ENCODE measurements at places on chromosomes 2 and 18.

GRCh38 chr18:46009125-46009840, 42.2 kb upstream of the EPG5 start:
- DNase-seq = no peak

GRCh38 chr2:58680755-58681310, 439.7 kb upstream of the FANCL start:
- DNase-seq = no peak

GRCh38 chr2:172364261-172364660, 63.1 kb upstream of the ITGA6 start:
- no peak for DNase-seq

DNA sequence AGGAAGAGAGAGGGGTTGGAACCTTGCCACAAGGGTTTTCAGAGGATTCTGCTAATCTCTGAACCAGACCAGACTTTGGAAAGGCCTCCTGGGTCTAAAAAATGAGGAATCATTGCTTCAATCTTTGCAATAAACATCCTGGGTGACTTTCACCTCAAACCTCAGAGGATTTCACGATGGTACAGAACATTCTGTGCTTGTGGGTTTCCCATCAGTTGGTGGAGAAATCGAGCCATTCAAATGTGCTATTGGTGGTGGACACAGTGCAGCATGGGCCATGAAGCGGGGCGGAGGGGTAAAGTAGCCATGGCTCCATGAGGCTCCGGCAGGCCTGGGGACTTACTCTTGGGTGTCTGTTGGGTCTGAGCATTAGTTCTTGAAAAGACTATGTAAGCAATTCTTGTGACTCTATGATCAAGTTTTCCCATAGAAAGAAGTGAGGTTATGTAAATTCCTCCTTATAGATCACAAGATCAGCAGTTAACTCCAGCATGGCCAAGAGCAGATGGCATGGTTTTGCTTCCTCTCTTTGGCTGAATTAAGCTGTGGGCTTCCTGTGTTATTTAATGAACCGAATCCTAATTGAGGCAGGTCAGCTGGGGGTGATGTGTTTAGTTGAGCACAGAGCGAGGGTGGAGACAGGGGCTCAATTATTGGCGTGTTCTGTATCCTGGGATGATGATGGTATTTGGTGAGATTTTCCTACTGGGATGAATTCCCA, 1.9 kb upstream of the IL1R2 start:
- no peak for DNase-seq

DNA sequence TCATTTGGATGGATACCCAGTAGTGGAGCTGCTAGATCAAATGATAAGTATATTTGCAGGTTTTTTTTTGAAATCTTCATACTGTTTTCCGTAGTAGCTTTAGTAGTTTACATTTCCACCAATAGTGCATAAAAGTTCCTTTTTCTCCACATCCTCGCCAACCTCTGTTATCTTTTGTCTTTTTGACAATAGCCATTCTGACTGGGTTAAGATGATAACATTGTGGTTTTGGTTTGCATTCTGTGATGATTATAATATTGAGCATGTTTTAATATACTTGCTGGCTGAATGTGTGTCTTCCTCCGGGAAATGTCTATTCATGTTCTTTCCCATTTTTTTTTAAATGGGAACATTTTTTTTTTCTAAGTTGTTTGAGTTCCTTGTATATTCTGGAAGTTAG, 260.0 kb downstream of the GULP1 start:
- DNase-seq = no peak

DNA sequence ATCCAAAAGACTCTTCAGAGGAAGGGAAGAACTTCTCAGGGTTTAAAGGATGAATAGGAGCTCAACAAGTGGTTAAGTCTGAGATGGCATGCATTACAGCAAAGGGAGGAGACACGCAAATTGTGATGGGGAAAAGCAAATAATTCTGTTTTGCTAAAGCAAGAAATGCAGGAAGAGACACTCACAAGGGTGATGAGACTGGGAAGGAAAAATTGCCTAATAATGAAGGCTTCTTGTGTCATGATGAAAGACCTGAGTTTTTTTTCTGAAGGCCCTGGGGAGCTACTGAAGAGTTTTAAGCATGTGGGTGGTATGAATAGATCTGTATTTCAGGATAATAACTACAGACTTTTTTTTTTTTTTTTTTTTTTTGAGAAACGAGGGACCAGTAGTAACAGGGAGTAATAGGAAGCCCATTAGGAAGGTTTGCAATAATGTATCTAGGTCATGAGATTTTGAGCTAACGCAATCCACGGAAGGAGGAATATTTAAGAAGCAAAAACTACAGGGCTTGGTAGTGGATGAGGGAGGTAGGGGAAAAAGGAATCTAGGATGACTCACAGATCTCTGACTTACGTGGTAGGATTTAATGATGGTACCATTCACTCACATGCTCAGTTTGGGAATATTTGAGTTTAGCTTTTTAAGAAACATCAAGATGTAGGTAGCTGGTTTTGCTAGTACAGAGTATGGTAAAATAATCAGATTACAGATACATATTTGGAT, 16.0 kb upstream of the SERPINB3 start:
- DNase-seq = no peak

DNA sequence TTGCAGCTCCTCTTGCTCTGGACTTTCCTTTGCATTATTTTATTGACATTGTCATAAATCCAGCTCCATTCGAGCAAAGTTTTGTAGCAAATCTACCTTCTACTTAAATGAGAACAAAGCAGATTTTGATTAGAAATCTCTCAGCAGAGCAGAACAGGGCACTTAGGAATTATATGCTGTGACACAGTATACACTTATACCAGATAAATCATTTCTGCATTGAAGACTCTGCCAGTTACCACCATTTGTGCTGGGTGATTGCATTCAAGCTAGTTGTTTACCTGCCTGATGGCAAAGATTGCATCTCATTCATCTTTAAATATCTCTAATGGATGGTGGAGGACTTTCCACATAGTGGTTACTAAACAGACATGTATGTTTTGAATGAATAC, 441.7 kb upstream of the HNMT start:
- no peak for DNase-seq

- no peak for DNase-seq
Measured at GRCh38 chr2:212227755-212228154, 310.8 kb downstream of the ERBB4 start.

GRCh38 chr2:64985447-64985846, 3.8 kb upstream of the SLC1A4 start:
- no peak for DNase-seq

- no peak for DNase-seq
Measured at GRCh38 chr2:16218625-16219024, 278.3 kb downstream of the MYCN start.

GRCh38 chr2:28089486-28089885, 199.0 kb downstream of the BABAM2 start:
- DNase-seq = no peak

GRCh38 chr2:109630441-109631430, 16.6 kb downstream of the SOWAHC start:
- no peak for DNase-seq

GRCh38 chr2:240392084-240392947, 43.1 kb upstream of the GPC1 start:
- no peak for DNase-seq

- no peak for DNase-seq
Measured at GRCh38 chr2:213004197-213004821, 147.1 kb downstream of the IKZF2 start.

GRCh38 chr2:191634791-191635190, 43.1 kb upstream of the NABP1 start:
- no peak for DNase-seq

DNA sequence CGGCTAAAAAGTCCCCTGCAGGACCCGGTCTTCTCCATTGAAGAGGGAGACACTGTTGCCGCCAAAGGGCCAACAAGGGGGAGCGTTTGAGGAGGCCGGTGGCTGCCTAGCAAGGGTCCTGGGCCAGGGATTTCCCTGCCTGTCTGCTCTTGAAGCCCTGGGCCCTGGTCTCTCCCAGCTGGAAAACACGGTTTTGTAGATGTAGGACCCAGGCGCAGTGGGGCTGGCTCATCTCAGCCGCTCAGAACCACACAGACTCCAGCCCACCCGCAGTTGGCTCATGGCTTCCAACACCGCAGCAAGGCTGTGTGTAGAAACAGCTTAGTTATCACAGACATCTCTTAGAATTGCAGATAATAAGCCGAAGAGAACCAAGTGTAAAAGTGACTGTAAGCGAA, 57.1 kb upstream of the TWIST2 start:
- DNase-seq = no peak

DNA sequence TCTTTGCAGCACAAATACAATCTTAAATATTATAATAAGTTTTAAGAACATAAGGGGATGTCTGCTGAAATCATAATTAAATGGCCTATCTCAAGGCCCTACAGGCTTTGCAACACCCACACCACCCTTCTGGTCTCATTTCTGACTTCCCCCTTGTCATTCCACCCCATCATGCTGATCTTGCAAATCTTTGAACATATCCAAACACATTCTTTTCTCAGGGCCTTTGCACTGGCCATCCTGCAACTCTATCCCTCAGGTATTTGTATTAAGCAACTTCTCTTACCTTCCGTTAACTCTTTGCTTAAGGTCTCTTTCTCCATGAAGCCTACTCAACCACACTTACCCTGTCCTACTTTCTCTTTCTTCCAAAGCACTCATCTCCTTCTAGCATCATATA, 51.8 kb upstream of the CCDC150 start:
- DNase-seq = no peak

- DNase-seq = no peak
Measured at GRCh38 chr2:124091721-124092120, 66.6 kb downstream of the CNTNAP5 start.
